ENCODE measurements at places on chromosomes 1 and 21.

DNA sequence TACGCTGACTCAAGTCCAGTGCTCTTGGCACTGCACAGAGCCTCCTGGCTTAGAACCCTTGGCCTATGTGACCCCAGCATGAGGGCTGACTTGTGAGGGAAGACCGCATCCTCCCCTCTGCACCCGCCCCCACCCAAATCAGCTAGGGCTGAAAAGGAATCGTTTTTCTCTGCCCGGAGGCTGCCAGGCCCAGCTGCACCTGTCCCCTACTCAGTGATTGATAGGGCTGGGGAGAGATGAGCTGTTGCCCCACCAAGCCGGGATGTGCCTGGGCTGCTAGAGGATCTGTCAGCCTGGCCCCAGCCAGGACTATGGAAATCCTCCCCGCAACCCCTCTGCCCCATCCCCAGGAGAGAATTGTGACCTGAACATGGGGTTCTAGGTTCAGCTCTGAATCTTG is 20.6 kb downstream of the MYOG start:
- no peak overlapping the region for H3K4me3 ChIP-seq
- H3K36me3 ChIP-seq, result no peaks in the 10 kb centered on the region
- H3K27me3 ChIP-seq, result no peaks in the 10 kb centered on the region

- peaks cover 48% of the 10 kb centered on the region for H3K4me1 ChIP-seq
- no peak for DNase-seq
- peaks cover 93% of the 10 kb centered on the region for H3K36me3 ChIP-seq
These were observed 21.1 kb downstream of the NCF2 start for GRCh38 chr1:183569141-183569540.

- H3K27ac ChIP-seq, result no peak overlapping the region
- no peak overlapping the region for H3K4me3 ChIP-seq
- H3K36me3 ChIP-seq, result no peaks in the 10 kb centered on the region
These were observed 9.7 kb upstream of the PRDX6 start for GRCh38 chr1:173467426-173467825.

GRCh38 chr1:74963120-74963519 is 171.1 kb upstream of the LHX8 start:
- no peak for DNase-seq
- no peak overlapping the region for H3K27ac ChIP-seq
- no peaks in the 10 kb centered on the region for H3K27me3 ChIP-seq
- H3K4me1 ChIP-seq, result no peaks in the 10 kb centered on the region

GRCh38 chr1:227780101-227781044 is 35.1 kb upstream of the PRSS38 start:
- H3K27ac ChIP-seq, result no peak overlapping the region
- H3K4me3 ChIP-seq, result no peak overlapping the region
- DNase-seq, result no peak
- H3K4me1 ChIP-seq, result no peaks in the 10 kb centered on the region
- peaks cover 3% of the 10 kb centered on the region for H3K27me3 ChIP-seq

- no peaks in the 10 kb centered on the region for H3K27me3 ChIP-seq
- peak overlapping the region; percentile 85 for H3K4me3 ChIP-seq
- no peak for DNase-seq
- peaks cover 21% of the 10 kb centered on the region for H3K36me3 ChIP-seq
- H3K27ac ChIP-seq, result no peak overlapping the region
These were observed 552 bp downstream of the GPATCH4 start for GRCh38 chr1:156600733-156601121.

DNA sequence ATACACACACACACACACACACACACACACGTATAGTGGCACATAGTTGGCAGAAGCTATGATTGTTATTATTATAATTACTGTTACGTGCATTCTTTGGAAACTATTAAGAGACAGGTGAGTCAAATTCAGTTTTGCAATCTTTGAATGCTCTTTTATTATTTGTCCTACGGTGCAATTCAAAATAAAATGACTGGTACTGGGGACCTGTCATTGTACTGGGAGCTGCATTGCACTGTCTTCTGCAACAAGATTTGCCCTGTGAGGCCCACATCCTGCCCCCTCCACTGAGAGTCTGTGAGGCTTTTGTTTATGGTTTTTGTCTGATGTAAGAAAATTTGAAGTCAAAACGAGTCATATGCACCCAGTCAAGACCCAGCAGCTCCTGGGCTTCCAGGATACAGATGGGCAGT is 1.9 kb downstream of the LY9 start:
- H3K36me3 ChIP-seq, result no peaks in the 10 kb centered on the region
- H3K27me3 ChIP-seq, result no peaks in the 10 kb centered on the region
- DNase-seq, result no peak
- H3K4me3 ChIP-seq, result no peak overlapping the region
- no peak overlapping the region for H3K27ac ChIP-seq

DNA sequence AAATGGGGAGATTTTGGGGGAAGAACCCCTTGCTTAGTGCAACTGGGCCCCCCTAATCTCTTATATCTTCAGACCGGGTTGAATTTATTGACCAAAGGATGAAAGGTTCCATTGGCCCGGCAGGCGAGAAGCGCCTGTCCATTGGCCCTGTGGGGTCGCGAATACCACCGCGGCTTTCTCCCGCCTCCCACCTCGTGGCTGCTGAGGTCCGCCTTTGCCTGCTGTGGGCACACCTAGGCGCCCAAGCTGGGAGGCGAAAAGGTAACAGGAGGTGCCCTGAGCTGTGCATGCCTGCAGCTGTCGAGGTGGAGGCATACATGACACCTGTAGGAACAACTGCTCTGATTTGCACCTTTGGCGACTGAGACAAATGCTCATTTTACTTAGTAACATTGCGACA is 21.1 kb upstream of the FLG2 start:
- no peak overlapping the region for H3K4me3 ChIP-seq
- H3K36me3 ChIP-seq, result no peaks in the 10 kb centered on the region
- H3K27ac ChIP-seq, result no peak overlapping the region
- no peaks in the 10 kb centered on the region for H3K4me1 ChIP-seq

- H3K4me3 ChIP-seq, result no peak overlapping the region
- no peaks in the 10 kb centered on the region for H3K4me1 ChIP-seq
- H3K27me3 ChIP-seq, result no peaks in the 10 kb centered on the region
- DNase-seq, result no peak
- H3K36me3 ChIP-seq, result peaks cover 7% of the 10 kb centered on the region
These were observed 70.7 kb downstream of the DEGS1 start for GRCh38 chr1:224253721-224254120.

DNA sequence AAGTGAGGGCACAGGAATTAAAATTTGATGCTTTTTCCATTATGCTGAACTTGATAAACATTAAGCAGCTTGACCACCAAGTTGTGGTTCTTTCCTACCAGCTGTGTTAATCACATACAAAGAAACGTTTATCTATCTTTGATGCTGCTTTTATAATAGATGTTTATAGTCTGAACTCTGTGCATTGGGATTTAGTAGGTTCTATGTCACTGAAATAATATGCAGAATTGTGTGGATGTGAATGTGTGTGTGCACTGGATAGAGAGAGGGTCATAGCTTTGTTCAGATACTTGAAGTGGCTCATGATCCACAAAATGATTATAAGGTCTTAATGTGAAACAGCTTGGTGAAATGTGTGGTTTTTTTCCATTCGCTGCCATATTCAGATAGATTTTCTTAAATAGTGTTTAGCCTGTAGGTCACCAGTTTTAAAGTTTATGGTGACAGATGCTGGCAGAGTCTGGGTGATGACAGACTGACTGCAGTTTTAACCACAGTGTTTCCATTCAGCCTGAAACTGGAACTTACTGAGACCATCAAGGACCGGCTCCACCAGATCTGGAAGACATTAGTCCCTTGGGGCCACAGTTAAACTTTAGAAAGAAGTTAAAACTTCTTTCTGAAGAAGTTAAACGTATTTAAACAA is 10.2 kb downstream of the DDI2 start:
- no peak overlapping the region for H3K4me3 ChIP-seq
- H3K27ac ChIP-seq, result no peak overlapping the region
- peaks cover 4% of the 10 kb centered on the region for H3K4me1 ChIP-seq

- no peaks in the 10 kb centered on the region for H3K27me3 ChIP-seq
- no peak for DNase-seq
- H3K27ac ChIP-seq, result no peak overlapping the region
- peaks cover 16% of the 10 kb centered on the region for H3K4me1 ChIP-seq
- H3K36me3 ChIP-seq, result no peaks in the 10 kb centered on the region
These were observed 28.3 kb upstream of the ARHGEF10L start for GRCh38 chr1:17511188-17511587.

- no peak overlapping the region for H3K4me3 ChIP-seq
- no peaks in the 10 kb centered on the region for H3K27me3 ChIP-seq
- H3K36me3 ChIP-seq, result peaks cover 62% of the 10 kb centered on the region
- no peak overlapping the region for H3K27ac ChIP-seq
These were observed 39.1 kb upstream of the TRAPPC10 start for GRCh38 chr21:43972850-43973633.

DNA sequence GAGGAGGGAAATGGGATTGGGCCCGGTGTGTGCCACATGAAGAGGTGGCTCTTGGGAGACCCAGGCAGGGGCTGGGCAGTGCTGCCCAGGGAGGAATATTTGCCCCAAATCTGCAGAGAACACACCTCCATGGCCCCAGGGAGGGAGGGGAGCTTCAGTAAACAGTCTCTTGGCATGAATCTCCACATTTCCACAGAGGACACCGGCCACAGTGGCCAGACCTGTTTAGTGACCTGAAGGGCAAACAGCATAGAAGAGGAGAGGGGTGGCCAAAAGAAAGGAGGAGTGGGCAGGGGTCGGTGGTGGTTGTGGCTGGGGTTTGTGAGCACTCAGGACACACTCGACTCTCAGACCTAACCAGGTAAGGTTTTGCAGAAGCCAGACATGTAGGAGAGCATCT is 54.0 kb upstream of the IFFO2 start:
- H3K27me3 ChIP-seq, result no peaks in the 10 kb centered on the region
- no peak overlapping the region for H3K27ac ChIP-seq
- H3K4me1 ChIP-seq, result peaks cover 15% of the 10 kb centered on the region
- no peaks in the 10 kb centered on the region for H3K36me3 ChIP-seq

GRCh38 chr1:46110521-46110920 is 21.9 kb downstream of the PIK3R3 start:
- H3K4me3 ChIP-seq, result no peak overlapping the region
- H3K4me1 ChIP-seq, result peaks cover 5% of the 10 kb centered on the region
- no peak for DNase-seq
- no peaks in the 10 kb centered on the region for H3K27me3 ChIP-seq
- no peak overlapping the region for H3K27ac ChIP-seq

- no peak overlapping the region for H3K27ac ChIP-seq
- DNase-seq, result no peak
- H3K4me1 ChIP-seq, result no peaks in the 10 kb centered on the region
- no peak overlapping the region for H3K4me3 ChIP-seq
- H3K27me3 ChIP-seq, result no peaks in the 10 kb centered on the region
These were observed 1911.8 kb downstream of the MRPL39 start for GRCh38 chr21:23695443-23695842.

GRCh38 chr1:83760226-83761021 is 238.5 kb downstream of the TTLL7 start:
- H3K27me3 ChIP-seq, result no peaks in the 10 kb centered on the region
- H3K27ac ChIP-seq, result no peak overlapping the region
- H3K4me1 ChIP-seq, result peaks cover 3% of the 10 kb centered on the region
- DNase-seq, result peak; percentile 7

DNA sequence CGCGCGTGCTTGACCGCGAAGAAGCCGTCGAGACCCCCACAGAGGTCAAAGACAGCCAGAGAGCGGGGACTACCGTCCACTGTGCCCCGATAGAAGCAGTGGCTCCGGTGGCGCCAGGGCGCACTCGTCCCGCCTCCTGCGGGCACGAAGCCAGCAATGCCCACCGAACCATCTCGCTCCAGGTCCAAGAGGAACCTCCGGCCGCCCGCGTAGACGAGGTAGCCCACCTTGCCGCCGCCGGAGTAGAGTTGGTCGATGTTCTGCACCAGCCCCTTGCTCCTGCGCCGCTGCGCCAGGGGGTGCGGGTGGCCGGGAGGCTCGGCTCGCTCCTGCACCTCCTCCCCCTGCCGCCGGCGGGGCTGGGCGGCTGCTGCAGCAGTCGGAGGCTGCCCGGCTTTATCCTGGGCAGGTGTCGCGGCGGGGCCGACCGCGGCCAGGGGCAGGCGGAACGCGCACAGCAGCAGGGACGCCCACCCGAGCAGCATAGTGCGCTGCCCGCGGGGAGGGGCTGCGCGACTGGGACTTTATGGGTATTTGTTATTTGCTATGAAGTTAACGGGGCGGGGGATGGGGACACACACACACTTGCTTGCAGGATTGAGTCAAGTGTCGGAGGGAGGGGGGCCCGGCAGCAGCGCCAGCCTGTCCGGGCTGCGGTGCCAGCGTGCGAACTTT is 844 bp downstream of the ADAMTS5 start:
- H3K4me3 ChIP-seq, result peak overlapping the region; percentile 82
- no peak for DNase-seq
- H3K4me1 ChIP-seq, result peaks cover 50% of the 10 kb centered on the region
- H3K36me3 ChIP-seq, result no peaks in the 10 kb centered on the region
- H3K27me3 ChIP-seq, result peaks cover 46% of the 10 kb centered on the region

GRCh38 chr1:161398900-161399256 is 31.2 kb upstream of the CFAP126 start:
- DNase-seq, result no peak
- H3K27ac ChIP-seq, result peak overlapping the region; percentile 97
- H3K27me3 ChIP-seq, result peaks cover 3% of the 10 kb centered on the region
- peak overlapping the region; percentile 84 for H3K4me3 ChIP-seq

DNA sequence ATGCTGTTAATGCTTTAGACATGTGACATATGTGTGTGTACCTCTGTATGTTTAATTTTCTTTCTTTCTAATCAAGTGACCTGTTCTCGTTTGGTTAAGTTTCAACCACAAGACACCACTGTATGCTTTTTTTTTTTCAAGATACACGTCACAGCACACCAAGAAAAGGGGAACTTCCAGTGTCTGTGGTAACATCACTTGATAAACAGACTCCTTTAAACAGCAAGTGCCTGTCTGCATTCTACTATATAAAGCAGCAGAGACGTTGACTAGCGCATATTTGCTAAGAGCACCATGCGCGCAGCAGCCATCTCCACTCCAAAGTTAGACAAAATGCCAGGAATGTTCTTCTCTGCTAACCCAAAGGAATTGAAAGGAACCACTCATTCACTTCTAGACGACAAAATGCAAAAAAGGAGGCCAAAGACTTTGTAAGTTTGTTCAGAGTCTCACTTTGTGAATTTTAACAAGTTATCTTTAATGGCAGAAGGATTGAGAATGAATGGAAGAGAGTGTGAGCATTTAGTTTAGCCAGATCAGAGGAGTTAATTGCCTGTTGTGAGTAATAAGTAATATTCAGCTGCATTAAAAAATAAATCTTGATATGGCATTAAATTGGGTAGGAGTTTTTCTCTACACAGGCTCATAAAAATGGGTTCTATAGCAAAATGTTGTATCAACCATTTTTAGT is at the start of gene RGS1:
RGS1 (plus strand) TSS at position 275 of the 691 bp plus-strand sequence; CDS start at position 295, 20 bp downstream.
- H3K4me1 ChIP-seq, result peaks cover 5% of the 10 kb centered on the region
- no peak within 1 kb of the TSS for H3K4me3 ChIP-seq
- no peaks in the 10 kb centered on the region for H3K36me3 ChIP-seq
- H3K27me3 ChIP-seq, result no peaks in the 10 kb centered on the region
- peak; percentile 59 for DNase-seq

- no peak overlapping the region for H3K4me3 ChIP-seq
- no peak for DNase-seq
- peaks cover 57% of the 10 kb centered on the region for H3K36me3 ChIP-seq
These were observed 22.9 kb downstream of the PUM1 start for GRCh38 chr1:31042656-31043055.

DNA sequence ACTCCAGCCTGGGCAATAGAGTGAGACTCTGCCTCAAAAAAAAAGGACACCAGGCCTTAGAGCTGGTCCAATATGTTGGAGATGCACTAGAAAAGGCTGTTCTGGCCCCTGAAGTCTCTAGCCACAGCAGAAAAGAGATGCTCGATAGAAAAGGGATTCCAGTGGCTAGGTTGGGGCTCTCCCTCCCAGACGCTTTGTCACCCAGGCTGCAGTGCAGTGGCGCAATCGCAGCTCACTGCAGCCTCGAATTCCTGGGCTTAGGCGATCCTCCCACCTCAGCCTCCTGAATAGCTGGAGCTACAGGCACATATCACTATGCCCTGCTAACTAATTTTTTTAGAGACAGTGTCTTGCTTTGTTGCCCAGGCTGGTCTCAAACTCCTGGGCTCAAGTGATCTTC is 18.2 kb downstream of the PDZK1 start:
- H3K27ac ChIP-seq, result no peak overlapping the region
- no peak overlapping the region for H3K4me3 ChIP-seq
- no peaks in the 10 kb centered on the region for H3K27me3 ChIP-seq
- H3K36me3 ChIP-seq, result no peaks in the 10 kb centered on the region
- no peak for DNase-seq

All from CD14-positive monocyte (primary cell).